Mucosa of descending colon (tissue), 3 donors: ENCODE measurements at places on chromosomes 5 and 9. TPM values are rescaled to one million over a fixed set of nuclear protein-coding genes. Genes with fewer than 3 reads are reported as not detected.

- no peak for DNase-seq
These were observed 30.5 kb downstream of the TGFBR1 start for GRCh38 chr9:99135456-99135855.

Gene PCDHB12
- 0.52 TPM for total RNA-seq

Gene ITGA2
- total RNA-seq = 20.3 TPM

- no peak for DNase-seq
These were observed 234.5 kb downstream of the DENND1A start for GRCh38 chr9:123695386-123695785.

- no peak for DNase-seq
These were observed 435.3 kb upstream of the TNC start for GRCh38 chr9:115553060-115553773.

GRCh38 chr9:106069241-106069640 lies 374.9 kb downstream of the TMEM38B start:
- no peak for DNase-seq

- no peak for DNase-seq
These were observed 341.2 kb upstream of the IRX2 start for GRCh38 chr5:3092664-3093063.

DNA sequence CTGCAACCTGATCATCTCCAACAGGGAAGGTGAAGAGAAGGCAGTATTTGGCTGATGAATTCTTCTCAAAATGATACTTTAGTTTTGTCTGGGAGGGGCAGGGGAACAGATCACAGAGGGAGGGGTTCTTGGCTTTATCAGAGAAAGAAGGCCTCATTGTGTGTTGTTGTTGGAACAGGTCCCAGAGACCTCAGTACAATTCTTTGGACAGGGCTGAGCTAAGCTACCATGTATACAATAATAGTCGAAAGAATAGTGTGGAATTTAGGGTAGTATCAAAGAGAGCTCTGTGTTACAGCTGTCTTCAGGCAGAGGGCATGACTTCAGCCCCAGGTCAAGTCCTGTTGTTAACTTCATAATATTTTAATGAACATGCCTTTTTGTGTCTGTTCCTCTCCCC lies 39.9 kb downstream of the ARHGAP26 start:
- DNase-seq = no peak

DNA sequence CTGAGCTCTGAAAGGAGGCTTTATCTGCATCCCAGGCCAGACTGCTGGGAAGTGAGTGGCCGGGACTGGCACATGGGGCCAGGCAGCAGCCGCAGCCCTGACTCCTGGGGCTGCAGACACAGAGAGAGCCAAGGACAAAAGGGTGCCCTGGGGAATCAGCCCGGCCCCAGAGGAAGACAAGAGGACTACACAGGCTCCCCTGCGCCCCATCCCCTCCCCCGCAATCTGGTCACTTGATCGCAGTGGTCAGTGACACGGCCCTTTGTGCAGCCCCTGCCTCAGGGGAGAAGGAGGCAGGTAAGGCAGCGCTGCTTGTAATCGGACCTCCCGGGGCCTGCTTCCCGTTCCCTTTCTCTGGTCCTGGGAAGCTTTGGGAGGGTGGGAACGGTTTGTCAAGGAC lies 55.5 kb upstream of the FUBP3 start:
- no peak for DNase-seq
